NT2/D1 (cell line): ENCODE measurements at places on chromosomes 1 and 21.

DNA sequence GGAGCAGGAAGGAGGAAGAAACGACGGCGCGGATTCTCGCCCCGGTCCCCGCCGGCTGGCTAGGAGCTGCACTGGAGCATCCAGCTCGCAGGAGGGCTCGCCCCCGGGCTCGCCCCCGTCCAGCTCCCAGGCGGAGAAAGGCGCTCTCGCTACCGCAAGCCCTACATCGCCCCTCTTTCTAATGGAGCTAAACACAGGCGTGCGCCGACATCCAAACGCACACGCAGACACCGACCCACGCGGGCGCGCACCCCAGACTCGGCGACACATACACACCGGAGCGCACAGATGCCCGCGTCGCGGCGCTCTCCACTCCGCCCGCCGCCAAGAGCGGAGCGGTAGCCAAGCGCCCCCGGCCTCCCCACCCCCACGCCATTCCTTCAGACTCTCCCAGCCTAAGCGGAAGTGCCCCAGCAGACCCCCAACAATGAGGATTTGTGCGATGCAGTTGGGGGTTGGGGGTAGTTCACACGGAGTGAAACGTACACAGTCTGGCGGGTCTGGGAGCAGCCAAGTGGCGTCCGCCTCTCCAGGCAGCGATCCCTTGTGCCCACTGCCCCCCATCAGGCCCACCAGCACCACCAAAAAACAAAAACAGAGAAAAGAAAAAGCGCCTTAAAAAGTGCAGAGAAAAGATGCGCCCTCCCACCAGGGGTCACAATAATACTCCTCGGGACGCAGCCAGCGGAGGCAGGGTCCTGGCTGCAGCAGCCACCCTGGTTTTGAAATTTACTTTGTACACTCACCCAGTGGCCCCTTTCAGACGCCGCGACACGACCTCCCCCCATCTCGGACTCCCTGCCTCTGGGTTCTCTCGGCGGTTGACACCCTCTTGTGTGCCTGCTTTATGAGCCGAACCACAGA, 1.4 kb downstream of the DAB1 start:
- peak; percentile 71 for DNase-seq

DNA sequence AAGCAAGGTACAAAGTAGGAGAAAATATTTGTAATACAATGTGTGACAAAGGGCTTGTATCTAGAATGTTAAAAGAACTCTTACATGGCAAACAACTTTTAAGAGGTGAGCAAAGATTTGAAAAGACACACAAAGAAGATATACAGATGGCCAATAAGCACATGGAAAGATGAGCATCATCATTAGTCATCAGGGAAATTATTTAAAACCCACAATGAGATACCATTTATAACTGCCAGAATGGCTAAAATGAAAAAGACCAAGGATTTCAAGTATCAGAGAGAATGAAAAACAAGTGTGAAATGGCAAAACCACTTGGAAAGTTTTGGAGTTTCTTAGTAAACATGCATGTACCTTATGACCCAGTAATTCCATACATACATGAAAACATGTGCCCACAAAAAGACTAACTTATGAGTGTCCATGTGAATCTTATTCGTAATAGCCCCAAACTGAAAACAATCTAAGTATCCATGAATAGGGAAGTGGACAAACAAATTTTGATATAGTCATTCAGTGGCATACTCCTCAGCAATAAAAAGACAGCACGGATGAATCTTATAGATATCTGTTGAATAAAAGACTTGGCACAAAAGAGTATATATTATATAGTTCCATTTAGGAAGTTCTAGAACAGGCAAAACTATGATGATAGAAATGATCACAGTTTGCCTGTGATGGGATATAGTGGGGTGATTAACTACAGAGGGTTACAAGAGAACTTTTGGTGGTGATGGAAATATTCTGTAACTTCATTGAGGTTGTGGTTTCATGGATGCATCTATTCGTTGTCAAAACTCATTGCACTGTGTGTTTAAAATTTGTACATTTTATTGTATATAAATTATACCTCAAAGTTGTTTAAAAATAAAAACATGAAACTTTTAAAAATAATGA, 82.0 kb downstream of the DISP1 start:
- no peak for DNase-seq

- no peak for DNase-seq
Observed at GRCh38 chr1:25958465-25958864, 39.4 kb downstream of the PAFAH2 start.

DNA sequence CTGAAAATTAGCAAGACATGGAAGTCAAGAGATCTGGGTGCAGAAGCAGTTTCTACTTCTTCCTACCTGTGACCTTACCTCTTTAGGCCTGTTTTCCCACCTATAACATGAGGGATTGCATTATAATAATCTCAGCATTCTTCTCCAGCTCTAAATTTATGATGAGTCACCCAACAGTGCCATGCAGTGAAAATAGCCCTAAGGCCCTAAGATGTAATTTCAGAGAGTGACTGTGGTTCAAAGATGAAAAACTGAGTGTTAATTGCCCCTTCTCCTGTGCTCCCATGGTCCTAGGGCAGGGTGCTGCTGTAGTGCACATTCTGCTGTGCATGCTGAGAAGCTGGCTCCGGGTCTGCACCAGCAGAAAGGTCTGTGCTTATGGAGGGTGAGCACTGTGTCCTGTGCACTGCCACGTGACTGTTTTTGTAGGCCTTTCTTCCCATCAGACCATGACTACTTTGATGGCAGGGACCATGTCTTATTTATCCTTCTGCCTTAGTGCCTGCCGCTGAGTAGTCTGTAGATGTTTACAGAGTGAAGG, 29.7 kb downstream of the JUN start:
- no peak for DNase-seq

DNA sequence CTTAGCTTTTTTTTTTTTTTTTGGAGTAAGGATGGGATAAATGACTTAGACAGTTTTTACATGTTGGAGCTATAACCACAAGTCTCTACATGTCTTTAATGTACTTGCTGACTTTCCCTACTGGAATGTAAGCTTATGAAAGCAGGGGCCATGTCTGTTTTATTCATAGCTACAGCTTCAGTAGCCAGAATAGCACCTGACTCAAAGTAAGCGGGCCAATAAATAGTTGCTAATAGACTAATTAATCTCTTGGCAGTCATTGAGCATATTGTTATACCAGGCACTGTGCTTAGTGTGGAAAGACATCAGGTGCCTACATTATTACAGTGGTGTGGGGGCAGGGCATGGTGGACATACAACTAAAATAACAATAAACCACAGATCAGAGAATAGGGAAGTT, 84.4 kb upstream of the HOOK1 start:
- no peak for DNase-seq

DNA sequence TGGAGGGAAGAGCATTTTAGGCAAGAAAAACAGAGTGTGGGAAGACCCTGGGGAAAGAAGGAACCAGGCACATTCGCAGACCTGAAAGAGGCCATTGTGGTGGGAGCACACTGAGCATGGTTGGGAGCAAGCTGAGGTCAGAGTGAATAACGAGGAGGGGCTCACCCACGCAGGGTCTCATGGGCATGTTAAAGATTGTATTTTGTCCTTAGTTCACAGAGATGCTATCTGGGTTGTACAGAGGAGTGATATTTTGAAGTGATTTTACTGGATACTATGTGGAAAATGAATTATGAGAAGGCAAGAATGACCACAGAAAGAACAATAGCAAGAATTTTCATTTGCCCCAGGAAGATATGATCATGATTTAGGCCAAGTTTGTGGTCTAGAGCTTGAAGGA, 578.3 kb upstream of the NR5A2 start:
- no peak for DNase-seq

DNA sequence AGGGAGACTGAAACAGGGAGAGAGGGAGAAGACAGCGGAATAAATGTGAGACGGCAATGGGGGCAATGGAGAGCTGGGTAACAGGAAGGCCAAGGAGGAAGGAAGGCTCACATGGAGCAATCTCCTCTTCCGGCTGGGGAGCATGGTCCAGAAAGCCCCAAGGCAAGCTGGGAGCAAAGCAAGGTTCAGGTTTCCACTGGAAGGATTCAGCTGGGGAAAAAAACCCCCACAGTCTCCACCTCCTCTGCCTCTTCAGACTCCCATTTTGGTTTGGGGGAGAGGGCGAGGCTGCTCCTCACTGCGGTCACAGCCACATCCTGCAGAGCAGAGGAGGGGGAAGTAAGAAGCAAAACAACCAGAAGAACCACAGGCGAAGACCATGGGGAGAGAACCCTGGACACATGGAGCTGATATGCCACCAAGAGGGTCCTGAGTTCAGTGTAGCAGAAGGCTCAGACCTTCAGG, 650 bp downstream of the TNFAIP8L2 start:
- DNase-seq: no peak

- no peak for DNase-seq
Observed at GRCh38 chr1:2393471-2393877, 1.8 kb downstream of the RER1 start.

DNA sequence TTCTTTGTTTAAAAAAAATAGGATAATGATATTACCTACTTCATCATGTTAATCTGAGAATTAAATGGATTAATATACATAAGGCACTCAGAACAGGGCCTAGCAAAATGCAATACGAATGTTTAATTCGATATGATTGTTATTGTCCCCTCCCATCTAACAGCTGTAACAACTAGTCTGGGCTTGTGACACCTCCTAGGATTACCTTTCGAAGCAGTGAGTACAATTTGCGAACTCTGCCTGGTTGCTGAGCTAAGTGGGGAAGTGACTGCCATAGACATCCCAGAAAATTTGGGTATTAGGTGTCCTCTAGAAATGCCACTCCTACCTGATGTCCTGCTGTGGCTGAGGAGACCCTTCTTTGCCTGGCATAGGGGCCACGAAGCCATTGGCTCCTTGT, 3.0 kb downstream of the RASSF5 start:
- no peak for DNase-seq

- DNase-seq: no peak
Observed at GRCh38 chr1:212267460-212267859, 17.8 kb upstream of the PPP2R5A start.

DNA sequence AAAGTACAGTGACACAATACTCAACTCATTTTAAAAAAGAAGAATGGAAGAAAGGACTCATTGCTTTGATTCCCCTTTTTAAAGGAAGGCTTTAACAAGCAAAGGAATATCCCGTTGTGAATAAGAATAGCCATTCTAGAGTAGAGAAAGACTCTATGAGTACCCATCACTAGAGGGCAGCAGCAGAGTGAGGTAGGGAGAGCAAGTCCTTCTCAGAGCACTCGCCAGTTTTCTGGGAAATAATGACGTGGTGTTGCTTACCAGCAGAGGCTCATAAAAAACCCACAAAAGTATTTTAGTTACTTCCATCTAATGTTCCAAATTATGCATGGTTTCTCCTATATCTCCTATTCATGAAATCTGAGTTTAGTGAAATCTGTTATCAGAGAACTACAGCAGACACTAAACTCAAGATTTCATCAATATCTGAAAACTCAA, 74.6 kb downstream of the USP24 start:
- peak; percentile 89 for DNase-seq

DNA sequence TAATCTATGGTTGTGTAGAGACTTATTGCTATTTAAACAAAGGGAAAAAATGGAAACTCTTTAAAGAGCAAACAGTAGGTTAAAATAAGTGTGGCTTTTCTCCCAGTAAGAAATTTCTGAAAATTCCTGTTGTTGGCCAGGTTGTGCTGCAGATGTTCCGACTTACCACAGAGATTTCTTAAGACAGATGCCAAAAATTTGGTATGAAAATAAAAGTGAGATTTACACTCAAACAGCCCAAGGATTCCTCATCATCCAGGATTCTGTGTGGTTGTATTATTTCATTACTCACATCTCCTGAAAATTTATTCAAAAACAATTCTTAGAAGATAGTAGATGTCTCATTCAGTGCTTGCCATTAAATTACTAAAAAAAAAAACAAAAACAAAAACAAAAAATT, 296.7 kb upstream of the PTBP2 start:
- DNase-seq: no peak

DNA sequence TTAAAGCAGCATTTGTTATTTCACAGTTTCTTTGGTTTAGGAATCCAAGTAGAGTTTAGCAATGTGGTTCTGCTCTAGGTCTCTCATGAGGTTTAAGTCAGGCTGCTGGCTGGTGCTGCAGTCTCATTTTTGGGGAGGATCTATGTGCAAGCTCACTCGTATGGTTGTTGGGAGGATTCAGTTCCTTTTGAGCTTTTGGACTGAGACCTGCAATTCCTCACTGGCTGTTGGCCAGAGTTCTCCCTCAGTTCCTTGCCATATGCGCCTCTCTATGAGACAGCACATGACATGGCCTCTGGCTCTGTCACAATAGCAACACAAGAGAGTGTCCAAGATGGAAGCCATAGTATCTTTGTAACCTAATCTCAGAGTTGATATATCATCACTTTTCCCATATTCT, 91.0 kb downstream of the OLFML2B start:
- no peak for DNase-seq

DNA sequence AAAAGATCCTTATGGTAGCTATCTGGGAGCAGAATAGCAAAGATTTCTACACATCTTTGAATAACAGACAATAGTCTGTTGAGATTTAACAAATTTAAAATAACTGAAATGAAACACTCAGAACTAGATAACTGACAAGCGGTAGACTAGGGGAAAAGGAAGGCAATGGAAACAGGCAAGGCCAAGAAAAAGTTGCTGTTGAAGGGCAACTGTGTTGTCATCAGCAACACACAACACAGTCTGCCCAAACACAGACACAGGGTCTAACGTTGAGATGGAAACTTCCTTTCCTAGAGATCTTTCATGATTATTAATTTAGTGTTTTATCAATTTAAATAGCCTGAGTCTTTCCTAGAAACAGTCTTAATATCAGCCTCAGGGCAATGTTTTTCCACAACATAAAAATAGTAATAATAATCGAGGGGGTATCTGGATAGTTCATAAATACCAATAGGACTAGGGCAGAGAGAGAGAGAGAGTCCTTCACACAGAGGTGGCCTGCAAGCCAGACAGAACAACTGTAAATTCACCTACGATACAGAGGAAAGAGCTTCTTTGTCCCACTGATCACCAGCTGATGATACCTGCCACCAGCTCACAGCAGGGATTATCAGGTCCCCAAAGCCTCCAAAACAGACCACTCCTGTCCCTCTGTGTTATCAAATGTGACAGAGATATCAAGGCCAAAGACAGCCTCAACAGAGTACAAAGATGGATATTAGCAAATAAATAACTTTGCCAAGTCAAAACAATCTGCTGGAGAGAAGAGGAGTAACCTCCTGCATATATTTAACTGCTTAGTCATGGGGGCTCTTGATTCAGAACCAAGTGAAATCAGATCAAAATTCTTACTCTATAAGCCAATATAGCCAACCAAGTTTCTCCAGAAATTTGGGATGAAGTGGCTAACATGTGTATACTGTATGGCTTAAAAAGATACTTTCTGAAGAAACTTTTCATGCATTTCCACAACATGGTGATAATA, 245.3 kb downstream of the SLC45A1 start:
- DNase-seq: no peak

DNA sequence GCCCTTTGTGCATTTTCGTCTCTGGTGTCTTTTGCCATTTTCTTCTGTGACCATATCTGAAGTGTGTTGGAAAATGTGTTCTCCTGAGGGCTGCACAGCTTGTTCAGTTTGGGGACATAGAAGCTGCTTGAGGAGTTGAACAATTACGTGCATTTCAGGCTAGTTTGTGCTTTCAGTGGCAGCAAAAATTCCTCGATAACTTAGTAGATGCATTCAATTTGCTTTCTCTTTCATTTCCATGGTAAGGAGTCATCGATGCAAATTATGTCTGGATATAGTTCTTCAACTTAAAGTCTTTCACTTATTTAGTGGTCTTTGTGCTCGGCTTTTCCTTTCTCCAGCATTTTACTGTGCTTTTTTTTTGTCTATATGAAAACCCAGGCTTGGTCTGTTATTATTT, 441.5 kb downstream of the PLA2G4A start:
- no peak for DNase-seq

GRCh38 chr1:112711041-112711440, 4.1 kb downstream of the PPM1J start:
- DNase-seq: no peak
